ENCODE measurements at places on chromosomes 7 and 10.

DNA sequence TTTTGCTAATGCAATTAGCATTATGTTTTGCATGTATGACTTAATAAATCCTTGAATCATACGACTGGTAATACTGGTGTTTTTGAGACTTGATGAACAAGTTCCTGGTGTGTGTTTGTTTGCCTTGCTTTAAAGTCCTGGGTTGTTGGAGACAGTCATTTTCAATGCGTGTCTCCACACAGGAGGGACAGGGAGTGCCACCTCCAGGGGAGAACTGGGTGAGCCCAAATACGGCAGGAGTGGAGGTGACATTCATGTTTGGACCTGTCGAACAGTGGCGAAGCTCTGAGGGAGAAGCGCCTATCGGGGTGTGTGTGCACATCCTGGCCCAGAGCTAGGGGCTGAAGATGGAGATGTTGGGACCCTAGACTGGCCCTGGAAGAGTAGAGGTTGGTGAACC, 43.8 kb downstream of the DAGLB start:
- DNase-seq: no peak

- peak; percentile 35 for DNase-seq
Observed at GRCh38 chr7:120996333-120996987, 7.9 kb downstream of the CPED1 start.

- no peak for DNase-seq
Observed at GRCh38 chr7:46580766-46581165, 659.7 kb upstream of the IGFBP3 start.

DNA sequence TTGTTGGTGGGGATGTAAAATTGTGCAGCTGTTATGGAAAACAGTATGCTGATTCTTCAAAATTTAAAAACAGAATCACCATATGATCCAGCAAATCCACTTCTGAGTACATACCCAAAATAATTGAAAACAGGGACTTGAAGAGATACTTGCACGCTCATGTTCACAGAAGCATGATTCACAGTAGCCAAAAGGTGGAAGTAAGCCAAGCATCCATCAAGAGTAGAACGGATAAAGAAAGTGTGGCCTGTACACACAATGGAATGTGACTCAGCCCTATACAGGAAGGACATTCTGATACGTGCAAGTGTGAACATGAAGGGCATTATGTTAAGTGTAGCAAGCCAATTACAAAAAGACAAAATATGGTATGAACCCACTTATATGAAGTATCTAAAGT, 696.7 kb upstream of the CELF2 start:
- DNase-seq: no peak

DNA sequence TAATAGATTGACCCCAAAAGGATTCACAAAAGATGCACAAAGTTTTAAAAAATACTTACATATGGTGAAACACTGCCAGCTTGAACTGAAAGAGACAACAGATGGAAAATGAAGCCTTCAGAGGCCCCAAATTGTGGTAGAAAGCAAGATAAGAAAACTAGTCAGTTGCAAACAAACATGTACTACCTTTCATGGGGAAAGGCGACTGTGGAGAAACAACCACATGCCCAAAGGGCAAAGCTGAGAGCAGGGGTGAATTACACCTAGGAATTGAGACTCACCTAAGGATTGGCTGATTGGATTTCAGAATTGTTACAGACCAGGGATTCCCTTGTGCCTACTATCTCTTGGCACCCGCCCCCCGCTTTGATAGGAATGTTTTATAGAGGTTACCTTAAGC, 13.1 kb downstream of the EPC1 start:
- DNase-seq: no peak

GRCh38 chr7:94332571-94332970, 62.1 kb upstream of the COL1A2 start:
- no peak for DNase-seq

Data from activated CD4-positive, alpha-beta T cell treated with anti-CD3 and anti-CD28 coated beads, Interleukin-2, amount 50 U/mL, for 1 hour (primary cell).